ENCODE measurements at places on chromosomes 5 and 9. TPM values are rescaled to one million over a fixed set of nuclear protein-coding genes. Genes with fewer than 3 reads are reported as not detected.

DNA sequence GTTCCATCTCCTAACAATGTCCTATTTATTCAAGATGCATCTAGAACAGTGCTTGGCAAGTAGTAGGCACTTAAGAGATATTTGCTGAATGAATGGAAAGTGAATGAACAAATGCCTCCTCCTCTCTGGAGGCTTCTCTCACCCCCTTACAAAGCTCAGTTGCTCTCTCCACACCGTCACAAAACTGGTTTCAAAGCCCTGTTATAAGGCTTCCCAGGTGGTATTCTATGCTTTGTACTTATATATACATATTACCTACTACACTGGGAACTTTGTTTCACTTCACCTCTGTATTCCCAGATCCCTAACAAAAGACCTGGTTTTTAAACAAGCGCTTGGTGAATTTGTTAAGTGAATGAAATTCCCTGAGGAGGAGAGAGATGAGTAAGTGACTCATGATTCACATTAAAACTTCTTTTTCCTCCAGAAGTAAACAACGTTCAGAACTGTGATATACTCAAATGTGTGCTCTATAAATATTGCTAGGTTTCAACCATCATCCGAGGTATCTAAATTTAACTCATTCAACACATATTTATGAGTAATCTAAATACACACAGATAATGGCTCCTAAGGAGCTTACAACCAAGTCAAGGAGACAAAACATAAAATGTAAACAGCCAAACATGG lies 36.0 kb downstream of the DENND1A start:
- DNase-seq: no peak

The TXNDC8 gene
- not detected for total RNA-seq

DNA sequence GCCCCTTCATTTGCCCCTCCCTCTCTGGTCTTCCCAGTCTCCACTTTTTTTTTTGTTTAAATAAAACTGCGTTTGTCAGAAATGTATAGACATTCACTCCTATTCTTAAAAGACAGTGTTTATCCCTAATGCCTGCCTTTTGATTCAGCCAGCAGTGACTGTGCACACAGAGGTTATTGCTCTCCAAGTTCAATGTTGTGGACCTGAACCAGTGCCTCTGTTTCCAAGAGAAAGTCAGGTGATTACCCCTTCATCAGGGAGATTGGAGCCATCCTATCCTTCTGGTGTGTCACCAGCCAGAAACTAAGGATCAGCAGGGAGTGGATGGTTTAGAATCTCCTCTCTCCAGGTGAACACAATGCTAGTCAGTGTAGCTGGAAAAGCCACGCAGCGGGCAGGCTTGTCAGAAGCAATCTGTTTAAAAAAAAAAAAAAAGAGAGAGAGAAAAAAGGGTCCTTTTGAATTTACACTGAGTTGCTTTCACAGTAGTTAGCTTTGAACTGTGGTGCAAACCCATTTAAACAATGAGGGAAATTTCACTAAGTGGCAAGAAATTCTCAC lies 167.5 kb upstream of the DMRT1 start:
- DNase-seq: no peak

The SPINK4 gene
- not detected for total RNA-seq

The IDNK gene
- total RNA-seq: 9.1 TPM

DNA sequence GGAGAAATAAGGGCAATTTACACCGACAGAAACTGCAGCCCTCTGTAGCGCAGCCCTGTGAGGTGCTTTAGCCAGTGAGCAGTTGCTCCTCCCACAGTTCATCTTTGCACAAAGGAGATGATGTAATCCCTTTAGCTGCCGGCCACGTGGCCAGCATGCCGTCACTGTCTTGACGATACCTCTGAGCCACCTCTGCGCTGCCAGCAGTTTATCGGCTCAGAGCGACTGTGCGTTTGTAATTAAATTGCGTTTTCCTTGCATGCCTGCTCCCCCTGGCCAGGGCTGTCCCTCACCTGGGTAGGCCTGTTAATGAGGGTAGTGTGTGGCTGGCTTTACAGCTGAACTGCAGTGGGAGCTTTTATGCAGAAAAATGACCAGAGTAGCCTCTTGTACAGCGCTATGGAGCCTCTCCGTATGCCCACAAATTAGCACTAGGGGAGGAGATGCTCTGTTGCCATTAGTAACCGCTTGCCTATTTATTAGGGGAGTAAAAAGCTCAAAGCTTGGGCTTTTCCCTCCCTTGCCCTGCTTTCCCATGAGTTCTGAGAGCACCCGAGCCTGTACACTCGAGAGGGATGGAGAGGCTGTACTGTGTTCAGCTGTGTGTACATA lies 107.0 kb downstream of the TRIO start:
- no peak for DNase-seq

DNA sequence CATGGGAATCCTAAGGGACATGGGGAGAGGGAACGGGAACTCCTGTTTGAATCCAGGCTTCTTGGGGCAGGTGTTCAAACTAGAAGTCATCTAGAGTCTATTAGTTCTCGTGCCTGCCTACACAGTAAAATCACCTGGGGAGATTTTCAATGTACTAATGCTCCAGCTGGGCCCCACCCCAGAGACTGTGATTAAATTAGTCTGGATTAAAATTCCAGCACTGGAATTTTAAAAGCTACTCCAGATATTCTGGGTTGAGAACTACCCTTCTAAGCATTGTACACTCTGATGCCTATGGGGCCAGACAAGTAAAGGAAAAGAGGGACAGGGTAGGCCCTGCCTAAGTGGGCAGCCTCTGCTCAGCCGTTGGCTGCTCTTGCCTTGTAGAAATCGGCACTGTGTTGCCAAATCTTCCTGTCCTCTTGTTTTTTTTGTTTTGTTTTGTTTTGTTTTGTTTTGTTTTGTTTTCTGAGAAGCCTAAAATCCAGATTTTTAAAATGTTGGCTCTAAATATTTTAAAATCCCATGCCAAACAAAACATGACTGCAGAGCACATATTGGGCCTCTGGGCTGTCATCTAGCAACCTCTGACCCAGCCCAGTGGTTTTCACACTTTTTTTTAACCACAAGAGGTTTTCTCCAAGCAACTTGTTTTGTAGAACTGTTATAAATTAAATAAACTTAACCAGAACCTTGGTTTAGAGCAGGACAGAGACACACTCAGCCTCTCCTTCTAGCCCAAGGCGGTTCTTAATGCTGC lies 29.0 kb downstream of the ADRB2 start:
- no peak for DNase-seq

Data from CD4-positive, CD25-positive, alpha-beta regulatory T cell (primary cell).